ENCODE measurements at places on chromosomes 7 and 10.

GRCh38 chr7:129433847-129434674 lies at the start of gene STRIP2:
STRIP2 (plus strand) TSS chr7:129434432; CDS start chr7:129434473, 41 bp downstream.
- peak; percentile 86 for DNase-seq

- DNase-seq, result no peak
Observed at GRCh38 chr10:24899571-24899970, 52.8 kb downstream of the PRTFDC1 start.

DNA sequence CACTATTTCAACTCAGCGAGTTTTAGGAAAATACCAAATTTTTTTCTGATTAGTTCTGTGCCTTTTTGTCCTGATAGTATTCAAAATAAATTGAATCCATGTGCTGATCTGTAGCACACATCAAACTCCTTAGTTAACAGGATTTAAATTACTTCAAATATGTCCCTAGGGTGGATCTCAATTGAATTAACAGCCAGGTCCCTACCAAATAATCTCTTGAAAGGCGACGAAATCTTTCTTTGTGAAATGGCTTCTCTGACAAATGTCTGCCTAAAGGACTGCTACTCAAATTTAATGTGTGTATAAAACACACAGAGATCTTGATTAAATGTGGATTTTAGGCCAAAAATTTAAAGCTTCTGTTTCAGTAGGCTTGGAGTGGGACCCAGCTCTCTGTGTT lies 989.6 kb upstream of the KCND2 start:
- DNase-seq, result no peak

DNA sequence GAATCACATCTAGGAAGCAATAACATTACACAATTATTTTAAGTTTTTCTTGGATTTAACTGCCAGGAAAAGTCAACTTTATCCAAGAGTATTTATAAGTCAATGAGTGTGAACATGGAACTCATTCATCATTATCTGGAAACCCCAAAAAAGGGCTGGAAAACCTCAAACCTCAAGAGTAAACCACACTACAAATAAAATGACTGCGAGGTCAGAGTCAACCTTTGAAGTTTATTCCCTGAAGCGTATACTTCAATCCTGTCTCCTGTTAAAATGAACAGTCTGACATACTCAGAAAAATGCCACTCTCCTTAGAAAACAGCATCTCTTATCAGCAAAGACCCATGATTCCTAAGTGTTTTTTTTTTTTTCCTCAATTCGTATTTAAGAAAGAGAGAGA lies 86.5 kb downstream of the RELN start:
- DNase-seq, result no peak
